ENCODE measurements at places on chromosomes 7 and 10.

DNA sequence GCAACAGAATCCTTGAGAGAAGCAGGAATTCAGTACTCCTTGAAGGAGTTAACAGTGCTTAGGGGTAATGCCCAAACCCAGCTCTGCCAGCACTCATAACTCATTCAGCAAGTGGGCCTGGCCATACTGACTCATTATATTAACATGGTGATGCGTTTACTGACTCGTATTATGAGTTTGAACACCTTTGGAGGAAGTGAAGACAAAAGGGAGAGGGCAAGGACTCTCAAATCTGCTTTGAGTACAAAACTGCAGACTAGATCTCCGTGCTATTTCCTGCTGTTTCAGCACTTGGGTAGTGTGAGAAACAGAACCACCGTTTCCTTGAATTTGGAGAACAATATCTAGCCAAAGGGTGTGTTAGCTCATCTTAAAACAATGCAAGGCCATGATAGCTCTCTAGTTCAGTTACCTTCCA lies 30.8 kb downstream of the SLC16A9 start:
- peak; percentile 7 for DNase-seq

DNA sequence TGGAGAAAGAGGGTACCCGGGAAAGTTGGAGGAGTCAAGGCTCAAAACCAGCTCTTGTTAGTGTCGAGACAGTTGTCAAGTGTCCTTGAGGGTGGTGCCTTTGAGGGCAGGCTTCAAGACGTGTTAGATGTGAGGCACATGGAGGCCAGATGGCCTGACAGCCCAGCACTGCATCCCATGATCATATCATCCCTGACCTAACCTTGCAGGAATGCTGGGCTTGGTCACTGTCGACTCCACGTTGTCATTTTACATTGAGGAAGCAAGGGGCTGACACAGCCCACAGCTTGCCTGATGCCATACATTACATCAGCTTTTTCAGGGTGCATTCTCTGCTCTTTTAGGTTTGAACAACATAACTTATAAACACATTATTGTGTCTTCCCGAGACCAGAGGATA lies 114.1 kb downstream of the ABCA13 start:
- DNase-seq = no peak

- no peak for DNase-seq
These were observed 12.8 kb upstream of the PRPF18 start for GRCh38 chr10:13573960-13574359.

GRCh38 chr7:35380739-35381224 lies 126.9 kb upstream of the TBX20 start:
- DNase-seq = no peak

GRCh38 chr7:112869111-112869774 lies 79.0 kb upstream of the TMEM168 start:
- peak; percentile 23 for DNase-seq

GRCh38 chr10:43808136-43808535 lies 159.5 kb upstream of the ZNF32 start:
- peak; percentile 28 for DNase-seq

- DNase-seq = no peak
These were observed 69.5 kb upstream of the VOPP1 start for GRCh38 chr7:55641811-55642210.

DNA sequence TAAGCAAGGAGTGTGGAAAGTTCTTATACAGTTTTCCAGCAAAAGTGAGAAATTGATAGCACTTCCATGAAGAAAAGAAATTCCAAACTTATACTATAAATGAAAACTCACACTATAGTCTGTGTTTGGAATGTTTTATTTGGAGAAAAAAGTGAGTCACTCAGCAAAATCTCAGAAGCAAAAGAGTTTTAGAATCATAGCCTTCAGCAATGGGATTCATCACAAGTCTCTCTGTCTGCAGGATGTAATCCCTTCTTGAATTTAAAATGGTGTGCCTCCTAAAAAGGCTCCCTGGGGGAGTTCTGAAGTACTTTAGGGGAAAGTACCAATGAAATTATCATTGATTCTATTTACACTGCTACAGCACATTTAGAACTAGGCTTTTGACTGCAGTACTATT lies 756.4 kb downstream of the XPNPEP1 start:
- no peak for DNase-seq

DNA sequence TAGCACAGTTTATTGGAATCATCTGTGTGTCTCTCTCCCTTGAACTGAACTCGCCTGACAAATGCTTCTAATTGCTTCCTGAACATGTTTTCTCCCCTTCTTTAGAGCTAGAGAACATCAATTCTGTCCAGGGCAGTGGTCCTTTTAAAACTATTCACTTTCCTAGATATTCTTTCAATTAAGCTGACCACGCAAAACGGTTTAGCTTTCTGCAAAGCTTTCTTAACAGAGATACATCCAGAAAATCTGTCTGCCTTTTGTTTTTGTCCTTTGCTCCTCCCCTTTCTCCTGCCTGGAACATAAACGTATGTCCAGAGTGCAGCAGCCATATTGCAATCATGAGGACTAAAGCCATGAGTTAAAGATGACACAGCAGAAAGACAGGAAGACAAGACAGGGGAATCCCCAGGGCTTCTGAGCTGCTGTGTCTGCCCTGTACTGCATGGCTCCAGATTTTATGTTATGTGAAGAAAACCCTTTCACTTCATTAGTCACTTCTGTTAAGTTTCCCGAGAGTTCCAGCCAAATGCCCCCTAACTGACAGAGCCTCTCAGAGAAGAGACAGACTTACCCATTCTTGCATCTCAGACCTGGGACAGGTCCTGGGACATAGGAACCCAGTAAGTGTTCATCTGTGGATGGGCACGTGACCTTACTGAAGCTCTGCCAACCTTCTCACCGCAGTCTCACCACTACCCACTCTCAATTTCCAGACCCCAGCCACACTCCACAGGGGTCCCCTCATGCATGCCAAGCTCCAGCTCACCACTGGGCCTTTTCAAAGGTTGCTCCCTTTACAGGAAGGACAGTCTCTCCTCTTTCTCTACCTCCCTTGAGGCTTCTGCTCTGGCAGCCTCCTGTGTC lies 35.0 kb upstream of the CPXM2 start:
- no peak for DNase-seq

Measured in T-helper 2 cell treated with Interferon-gamma antibody and Interleukin-4, amounts not matched to agents 5 μg/mL and 100 μg/mL, for 36 hours (primary cell).